Activated CD4-positive, alpha-beta T cell treated with anti-CD3 and anti-CD28 coated beads, Interleukin-2, Interleukin-6, amounts not matched to agents 100 ng/mL and 50 ng/mL, durations not matched to agents 16 hours and 8 hours (primary cell): ENCODE measurements at places on chromosomes 4 and X.

- no peak for DNase-seq
These were observed 45.0 kb upstream of the SH3RF1 start for GRCh38 chr4:169315530-169316343.

GRCh38 chrX:124829930-124830329 lies 483.6 kb downstream of the SH2D1A start:
- peak; percentile 5 for DNase-seq

DNA sequence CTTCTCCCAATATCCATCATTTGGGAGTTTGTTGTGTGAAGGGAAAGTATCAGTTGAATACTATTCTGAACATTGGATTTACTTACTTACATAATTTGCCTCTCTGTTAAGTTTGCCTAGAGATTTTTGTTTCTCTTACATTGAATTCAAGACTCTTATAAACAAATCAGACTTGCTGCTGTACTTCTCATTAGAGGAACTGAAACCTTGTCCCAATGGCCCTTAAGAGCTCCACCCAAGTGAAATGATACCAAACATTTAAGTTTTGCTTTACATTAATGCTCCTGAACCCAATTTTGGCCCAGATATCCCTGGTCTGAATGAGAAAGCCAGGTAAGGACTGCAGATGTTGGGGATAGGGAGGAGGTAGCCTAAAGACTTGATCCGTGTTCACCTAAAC lies 32.0 kb downstream of the HAND2 start:
- no peak for DNase-seq

- DNase-seq, result no peak
These were observed 125.4 kb upstream of the CHRDL1 start for GRCh38 chrX:110920991-110921390.

DNA sequence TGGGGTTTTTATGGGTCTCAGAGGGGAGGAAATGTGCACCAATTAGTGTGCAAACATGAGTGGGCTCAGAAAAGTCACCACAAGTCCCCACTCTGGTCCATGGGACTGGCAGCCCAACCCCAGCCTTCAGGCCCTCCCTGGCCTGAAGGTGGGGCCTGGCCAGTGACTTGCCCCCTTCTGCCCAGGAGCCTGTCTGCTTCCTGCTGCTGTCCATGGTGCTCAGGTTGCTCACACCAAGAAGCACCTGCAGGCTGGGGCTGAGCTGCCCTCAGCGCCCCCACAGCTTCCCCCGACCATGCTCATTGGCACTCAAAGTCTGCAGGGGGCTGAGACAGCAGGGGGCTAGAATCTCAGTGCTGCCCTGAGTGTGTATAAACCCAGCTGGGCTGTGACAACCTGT lies 30.6 kb upstream of the GC start:
- DNase-seq, result no peak

DNA sequence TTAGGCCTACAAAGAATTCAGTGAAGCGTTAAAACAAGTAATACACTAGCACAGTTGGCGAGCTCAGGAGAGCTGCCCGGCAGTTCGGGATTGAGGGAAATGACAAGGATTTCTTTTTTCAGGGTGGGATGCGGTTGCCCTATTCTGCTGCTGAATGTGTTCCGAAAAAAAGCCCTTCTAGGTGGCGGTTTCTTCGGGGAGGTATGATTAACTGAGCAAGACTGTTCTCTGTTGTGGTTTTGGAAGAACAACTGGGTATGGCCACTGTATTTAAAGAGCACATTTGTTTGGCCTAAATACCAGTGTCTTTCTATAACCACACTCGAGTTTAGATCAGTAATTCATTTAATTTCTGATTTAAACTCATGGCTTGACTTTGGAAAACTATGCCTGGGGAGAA lies 459.7 kb upstream of the FAT1 start:
- DNase-seq, result no peak

- no peak for DNase-seq
These were observed 107.7 kb upstream of the ATXN3L start for GRCh38 chrX:13427441-13428052.

- DNase-seq, result peak; percentile 58
These were observed 17.6 kb downstream of the G3BP2 start for GRCh38 chr4:75655562-75655961.

DNA sequence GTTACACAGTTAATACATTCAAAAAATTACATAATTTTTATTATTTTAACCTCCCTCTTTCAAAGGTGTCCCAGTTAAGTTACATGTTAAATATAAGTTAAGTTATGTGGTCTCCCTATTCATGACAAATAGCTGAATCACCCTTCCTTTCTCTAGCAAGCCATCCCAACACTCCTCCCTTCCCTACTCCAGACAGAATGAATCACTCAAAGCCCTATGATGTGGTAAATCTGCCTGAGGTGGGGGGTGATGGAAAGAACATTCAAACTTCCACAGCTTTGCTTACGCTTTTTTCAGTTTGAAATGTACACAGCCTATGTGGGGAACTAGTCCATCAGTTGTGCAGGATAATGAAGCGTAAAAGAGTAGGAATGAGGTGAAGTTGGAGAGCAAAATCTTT lies 90.2 kb downstream of the CXCL13 start:
- no peak for DNase-seq

DNA sequence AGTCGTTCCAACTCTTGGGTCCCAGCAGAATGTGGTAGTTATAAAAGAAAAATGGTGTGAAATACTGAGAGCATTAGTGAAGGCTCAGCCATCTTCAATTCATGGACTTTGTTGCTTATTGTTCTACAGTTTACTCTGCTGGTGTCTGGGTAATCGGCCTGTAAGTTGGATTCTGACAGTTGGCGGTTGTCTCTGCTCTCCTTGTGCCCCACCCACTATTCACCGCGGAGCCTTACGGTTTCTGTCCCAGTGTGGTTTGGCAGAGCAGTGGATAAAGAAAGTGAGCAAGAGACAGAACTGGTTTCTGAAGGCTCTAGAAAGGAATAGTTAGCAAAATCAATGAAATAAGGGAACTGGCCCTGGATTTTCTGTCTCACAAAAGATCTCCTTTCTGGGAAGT lies 9.1 kb downstream of the LONRF3 start:
- no peak for DNase-seq

DNA sequence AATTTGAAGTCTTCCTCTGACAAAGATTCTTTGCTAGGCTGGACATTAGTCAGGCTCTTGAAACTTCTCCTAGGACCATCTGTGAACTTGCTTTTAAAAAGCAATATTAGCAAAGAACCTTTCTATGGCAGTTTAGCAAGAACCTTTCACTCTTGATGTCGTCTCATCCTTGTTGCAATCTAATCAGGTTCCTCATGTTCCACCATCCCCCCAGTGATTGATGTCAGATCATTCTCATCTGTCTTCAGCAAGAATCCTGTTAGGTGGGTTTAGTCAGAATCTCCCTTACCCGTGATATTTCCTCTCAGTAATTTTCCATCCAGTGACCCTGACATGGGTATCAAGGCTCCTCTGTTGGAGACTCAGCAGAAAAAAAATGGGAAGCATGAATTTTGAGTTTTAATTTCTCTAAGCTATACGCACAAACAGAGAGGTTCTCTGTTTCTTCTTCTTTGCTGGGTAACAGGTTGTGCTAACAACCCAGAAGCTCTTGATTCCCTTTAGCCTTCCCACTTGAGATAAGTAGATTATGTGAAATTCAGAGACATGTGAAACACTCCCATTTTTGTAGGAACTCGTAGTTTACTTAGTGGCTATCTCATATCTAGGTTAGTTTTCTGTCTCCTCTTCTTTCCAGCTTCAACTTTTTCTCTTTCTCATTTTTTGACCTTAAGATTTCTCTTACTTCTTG lies 507.4 kb downstream of the C4orf33 start:
- no peak for DNase-seq

GRCh38 chrX:69568828-69569227 lies 47.1 kb upstream of the EDA start:
- no peak for DNase-seq

GRCh38 chrX:136619899-136620505 lies 28.0 kb upstream of the CD40LG start:
- DNase-seq, result peak; percentile 88

GRCh38 chrX:53481093-53481492 lies 46.9 kb upstream of the HSD17B10 start:
- DNase-seq, result peak; percentile 36

DNA sequence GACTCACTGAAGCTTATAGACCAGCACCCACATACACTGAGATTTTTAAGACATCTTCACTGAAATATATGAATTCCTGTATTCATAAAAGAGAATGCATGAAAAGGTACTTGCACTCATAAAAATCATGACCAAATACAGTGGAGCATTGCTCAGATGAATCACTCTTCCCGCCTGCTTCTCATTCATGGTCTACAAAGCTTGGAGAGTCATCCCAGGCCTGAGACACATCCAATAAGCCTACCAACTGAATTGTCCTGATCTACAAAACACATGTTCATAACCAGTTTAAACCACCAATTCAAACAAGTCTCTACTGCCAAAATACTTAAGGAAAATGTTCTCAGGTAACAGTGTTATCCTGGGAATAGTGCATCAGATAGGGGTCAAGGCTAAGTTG lies 38.1 kb downstream of the PROM1 start:
- no peak for DNase-seq

DNA sequence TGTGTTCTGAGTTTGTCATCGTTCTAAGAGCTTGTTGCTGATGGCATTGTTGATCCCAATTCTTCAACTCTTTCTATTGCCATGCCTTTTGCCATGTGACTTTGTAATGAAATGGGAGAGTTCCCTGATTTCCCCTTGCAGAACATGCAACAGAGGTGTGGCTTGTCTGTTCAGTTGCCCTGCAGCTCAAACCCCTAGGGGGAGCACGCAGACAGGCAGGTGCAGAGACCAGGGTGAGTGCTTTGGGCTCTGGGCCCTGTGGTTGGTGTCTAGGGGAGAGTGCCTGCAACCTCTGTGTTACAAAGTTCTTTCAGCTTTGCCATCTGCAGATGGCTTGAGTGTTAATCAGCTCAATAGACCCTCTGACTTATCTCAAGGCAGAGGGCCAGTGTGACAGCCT lies 332.7 kb downstream of the MID1IP1 start:
- DNase-seq, result peak; percentile 22

- DNase-seq, result no peak
These were observed 8.0 kb downstream of the PLXNA3 start for GRCh38 chrX:154466036-154466435.

DNA sequence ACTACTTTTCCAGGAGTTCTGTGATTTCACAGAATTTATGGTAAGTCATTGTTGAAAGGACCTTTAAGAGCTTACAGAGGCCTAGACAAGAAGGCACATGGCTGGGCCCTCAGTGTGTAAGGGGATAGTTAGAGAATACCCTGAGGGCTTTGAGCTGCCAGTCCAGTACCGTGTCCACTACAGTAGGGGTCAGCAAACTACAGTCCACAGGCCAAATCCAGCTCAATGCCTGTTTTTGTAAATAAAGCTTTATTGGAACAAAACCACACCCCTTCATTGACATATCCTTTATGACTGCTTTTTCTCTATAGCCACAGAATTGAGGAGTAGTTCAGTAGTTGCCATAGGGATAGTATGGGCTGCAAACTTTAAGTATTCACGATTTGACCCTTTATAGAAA lies 176.2 kb downstream of the MID1 start:
- no peak for DNase-seq

GRCh38 chr4:90318193-90318592 lies 191.0 kb downstream of the CCSER1 start:
- no peak for DNase-seq

DNA sequence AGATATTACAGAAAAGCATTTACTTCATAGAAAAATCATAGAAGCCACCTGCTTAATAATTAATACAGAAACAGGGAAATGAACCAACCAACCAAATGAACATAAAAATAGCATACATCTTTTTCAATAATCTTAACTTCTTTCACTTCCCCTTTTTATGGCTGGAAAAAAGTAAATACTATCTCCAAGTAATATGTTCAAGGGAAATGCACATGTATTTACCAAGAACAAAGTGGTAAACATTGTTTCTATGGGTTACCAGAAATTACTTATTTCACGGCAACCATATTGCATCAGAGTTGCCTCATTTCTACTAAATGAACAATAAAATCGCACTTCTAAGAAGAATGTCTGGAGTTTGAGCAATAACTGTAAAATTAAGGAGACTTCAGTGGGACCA lies 321.3 kb downstream of the TMA16 start:
- no peak for DNase-seq

GRCh38 chrX:53813670-53814440 lies 127.3 kb upstream of the HUWE1 start:
- no peak for DNase-seq

DNA sequence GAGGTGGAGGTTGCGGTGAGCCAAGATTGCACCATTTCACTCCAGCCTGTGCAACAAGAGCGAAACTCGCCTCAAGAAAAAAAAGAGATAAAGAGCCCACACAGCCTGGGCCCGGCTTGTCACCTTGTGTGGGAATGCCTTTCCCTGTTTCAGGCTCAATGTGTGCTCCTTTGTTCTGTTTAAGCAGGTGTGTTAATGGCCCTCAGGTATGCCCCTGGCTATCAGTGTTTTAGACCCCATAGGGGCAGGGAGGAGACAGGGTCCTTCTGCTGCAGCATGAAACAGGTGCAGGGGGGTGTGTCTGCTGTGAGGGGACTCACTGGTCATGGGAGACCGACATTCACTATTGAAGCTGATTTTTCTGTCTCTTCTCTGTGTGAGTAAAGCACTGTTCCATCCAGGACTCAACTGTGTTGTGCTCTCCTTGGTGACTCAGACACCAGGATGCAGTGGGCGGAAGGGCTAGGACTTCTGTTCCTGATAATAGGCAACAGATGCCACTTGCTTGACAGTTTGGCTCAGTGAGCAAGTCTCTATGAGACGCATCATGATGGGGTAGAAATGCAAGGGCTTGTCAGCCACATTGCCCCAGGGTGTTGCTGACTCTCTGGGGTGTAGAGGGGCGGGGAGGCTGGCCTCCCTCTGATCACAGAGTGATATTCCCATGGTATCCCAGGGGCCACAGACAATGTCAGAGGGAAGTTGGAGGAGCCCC lies 15.6 kb upstream of the LAP3 start:
- no peak for DNase-seq

DNA sequence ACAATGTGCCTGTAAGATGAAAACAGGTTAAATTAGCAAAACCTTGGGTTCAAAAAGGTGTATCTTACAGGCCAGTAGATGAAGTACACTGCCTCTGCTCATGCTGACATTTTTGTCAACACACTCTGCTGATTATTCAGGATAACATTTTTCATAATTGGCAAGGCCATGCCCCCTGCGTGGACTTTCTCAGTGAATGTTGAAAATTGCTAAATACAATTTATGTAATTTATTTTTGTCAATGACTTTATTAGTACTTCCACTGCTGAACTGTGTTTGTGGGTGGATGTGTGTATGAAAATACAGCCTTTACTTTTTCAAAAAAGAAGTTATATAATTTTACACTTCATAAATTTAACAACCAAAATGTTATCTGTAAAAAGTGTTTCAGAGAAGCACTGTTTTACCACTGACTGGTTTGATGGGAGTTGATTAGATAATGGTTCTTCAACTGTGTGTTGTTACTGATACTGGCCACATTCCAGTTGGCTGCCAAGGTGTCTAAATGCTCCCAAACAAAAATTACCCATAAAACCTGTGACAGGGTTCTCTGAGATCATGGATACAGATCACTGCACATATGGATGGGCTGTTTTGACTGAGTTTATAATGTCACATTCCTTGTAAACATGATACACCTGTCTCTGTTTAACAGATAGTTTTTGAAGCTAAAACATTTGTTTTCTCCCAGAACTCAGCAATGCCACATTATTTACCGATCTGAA lies 151.9 kb upstream of the SLC7A11 start:
- DNase-seq, result no peak
